ENCODE measurements at places on chromosomes 13 and 19. TPM values are rescaled to one million over a fixed set of nuclear protein-coding genes. Genes with fewer than 3 reads are reported as not detected.

DNA sequence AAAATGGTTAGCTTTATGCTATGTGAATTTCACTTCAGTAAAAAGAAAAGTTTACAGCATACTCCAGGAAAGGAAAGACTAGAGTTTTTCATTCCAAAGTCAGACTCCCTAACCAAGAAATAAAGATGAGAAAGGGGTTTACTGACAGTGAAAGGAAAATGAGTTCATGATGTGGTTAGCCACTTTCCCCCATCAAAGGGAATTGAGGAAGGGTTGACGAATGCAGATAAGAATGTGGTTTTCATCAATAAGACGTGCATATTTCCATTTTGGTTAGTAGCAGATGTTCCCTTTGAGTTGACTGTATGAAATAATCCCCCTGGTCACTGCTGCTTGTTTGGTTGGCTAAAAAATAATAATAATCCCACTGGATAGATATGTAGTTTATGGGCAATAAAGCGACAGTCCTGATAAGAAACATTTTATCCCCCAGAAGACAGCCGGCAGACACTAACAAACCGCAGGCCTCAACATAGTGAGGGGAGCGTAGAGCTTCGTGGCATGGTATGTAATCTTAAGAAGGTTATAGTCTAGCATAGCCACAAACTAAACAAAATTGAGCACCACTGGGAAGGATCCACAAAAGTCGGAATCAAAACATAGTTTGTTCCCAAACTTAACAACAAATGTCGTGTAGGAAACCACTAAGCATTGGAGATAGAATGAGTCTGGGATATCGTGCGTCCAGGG is 114.8 kb downstream of the COL4A2 start:
- DNase-seq: no peak

ELANE gene
- total RNA-seq: not detected

GRCh38 chr13:108676620-108677019 is 47.2 kb downstream of the MYO16 start:
- no peak for DNase-seq

GRCh38 chr13:30346789-30347167 is 39.4 kb upstream of the KATNAL1 start:
- no peak for DNase-seq

DNA sequence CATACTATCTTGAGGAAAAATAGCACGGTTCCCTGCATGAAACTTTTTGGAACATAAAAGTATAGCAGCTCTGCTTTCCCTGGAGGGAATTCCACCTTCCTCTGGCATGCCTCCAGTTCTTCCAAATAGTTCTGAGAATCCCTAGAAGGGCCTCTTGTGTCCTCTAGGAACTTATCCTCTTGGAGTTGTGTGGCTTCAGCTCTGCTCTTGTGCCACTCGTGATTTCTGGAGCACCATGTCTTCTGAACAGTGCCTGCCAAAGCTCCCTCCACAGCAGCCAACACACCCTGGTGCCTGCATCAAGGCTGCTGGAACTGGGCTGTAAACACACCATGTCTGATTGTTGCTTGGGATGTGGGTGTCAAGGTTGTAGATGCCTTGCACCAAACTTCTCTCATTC is 65.7 kb upstream of the FLT1 start:
- no peak for DNase-seq

GRCh38 chr13:82847595-82847994 is 1034.7 kb downstream of the SLITRK1 start:
- no peak for DNase-seq

GRCh38 chr13:109226631-109227030 is 559.8 kb downstream of the IRS2 start:
- no peak for DNase-seq

DNA sequence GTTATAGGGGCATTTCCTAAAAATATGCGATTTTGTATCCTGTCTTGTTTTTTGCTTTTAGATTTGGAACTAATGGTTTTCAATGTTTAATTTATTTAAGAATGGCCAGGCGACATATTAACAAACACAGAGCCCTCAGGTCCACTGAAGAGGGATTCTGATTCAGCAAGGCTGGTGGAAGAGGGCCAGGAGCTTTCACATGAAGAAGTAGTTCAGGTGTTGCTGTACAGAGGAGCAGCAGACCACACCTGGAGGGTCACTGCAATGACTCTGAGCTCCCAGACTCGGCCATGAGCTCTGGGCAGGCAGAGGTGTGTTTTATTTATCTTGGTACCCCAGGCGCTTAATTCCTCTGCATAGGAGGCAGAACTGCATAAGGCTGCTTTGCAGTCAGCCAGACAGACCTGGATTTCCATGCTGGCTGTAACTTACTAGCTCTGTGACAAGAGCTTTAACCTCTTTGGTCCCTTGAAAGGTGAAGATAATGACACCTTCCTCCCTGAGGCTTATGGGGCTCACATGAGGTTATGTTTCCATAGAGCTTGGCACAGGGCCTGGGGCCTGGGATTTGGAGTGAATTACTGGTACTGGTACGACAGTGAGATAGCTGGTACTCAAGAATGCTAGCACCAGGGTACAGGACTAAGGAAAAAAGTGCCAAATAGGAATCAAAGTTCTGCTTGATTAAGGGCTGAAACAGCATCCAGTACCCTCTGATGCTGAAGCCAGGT is 184.7 kb downstream of the OXGR1 start:
- DNase-seq: no peak

DNA sequence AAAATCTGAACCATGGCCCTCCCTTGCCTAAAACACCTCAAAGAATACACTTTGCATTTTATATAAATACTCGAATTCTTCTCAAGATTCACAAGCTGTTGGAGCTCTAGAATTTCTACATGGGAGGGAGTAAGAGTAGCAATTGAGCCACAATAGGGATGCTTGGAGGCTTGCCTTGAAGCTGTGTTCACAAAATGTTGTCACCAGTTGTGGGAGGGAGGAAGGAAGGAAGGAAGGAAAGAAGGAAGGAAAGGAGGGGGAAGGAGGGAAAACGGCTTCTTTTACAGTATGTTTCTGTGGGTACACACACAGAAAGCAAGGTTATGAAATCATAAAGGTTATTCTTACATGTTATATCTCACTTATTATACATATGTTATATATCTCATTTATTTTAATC is 128.6 kb upstream of the PEG3 start:
- no peak for DNase-seq

NCR1 gene
- 81.6 TPM for total RNA-seq

TRPM4 gene
- total RNA-seq: not detected

DNA sequence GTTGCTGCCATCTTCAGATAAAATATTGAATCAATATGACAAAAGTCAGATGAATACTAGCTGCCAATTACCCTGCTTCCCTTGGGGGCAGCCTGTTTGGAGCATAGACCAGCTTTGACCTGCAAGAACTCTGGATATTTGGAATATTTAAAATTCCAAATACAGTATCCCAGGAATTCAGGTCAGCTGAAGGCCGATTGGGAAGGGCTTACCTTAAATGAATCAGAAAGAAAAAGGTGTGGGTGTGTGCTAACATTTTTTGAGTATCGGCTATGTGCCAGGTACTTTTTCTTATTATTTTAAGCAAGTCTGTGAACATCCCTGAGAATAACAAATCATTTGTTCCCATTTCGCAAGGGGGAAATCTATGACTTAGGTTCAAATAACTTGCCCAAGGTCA is 1.8 kb upstream of the RUBCNL start:
- no peak for DNase-seq

DNA sequence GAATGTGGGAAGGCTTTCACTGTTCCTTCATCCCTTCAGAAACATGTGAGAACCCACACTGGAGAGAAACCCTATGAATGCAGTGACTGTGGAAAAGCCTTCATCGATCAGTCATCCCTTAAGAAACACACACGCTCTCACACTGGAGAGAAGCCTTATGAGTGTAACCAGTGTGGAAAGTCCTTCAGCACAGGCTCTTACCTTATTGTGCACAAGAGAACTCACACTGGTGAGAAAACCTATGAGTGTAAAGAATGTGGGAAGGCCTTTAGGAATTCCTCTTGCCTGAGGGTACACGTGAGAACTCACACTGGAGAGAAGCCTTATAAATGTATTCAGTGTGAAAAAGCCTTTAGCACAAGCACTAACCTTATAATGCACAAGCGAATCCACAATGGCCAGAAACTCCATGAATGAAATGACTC is 18.6 kb downstream of the ZNF177 start:
- DNase-seq: no peak

DNA sequence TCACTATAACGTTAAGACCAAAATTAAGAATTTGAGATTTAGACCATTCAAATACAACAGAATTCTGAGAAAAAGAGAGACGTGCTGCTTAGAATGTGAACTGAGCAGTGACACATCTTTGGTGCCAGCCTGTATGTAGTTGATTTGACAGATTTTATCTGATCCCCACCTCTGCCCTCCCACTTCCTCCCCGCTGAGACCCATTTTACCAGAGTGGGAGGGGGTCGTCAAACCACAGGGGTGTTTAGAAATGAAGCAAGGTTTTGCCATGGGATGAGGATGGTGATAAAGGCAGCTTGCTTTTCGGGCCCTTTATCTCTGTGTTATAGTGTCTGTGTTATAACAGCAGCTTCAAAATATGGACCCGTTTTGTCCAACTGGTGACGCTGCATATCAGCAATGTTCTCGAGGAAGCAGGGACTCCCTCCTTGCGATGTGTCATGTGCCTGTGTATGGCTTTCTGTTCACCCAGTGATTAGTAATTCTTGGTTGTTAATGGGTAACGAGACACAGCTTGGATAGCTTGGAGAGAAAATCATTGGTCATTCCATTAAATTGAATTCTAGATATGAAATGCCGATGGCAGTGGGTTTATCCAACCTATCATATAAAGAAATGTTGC is 125.0 kb downstream of the HS6ST3 start:
- no peak for DNase-seq

- DNase-seq: no peak
Measured at GRCh38 chr19:30785458-30786137, 413.4 kb downstream of the ZNF536 start.

TEX29 gene
- 0.59 TPM for total RNA-seq

GRCh38 chr13:49560270-49561061 is 24.9 kb downstream of the RCBTB1 start:
- no peak for DNase-seq

SIGLEC8 gene
- total RNA-seq: not detected

DNA sequence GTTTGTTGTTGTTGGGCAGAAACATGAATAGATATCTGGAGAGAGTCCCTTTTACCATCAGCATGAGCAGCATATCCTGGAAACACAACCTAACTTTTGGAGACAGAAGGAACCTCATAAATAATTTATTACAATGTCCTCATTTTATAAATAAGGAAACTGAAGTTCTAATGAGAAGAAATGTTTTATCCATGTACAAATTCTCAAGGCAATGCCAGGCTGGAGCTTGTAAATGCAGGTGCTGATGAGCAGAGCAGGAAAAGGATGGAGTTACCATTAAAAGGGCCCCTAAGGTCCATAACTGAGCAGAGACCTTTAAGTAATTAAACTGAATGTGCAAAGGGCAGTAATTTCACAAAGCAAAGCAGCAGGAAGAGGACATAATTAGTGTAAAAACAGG is 17.3 kb downstream of the LCP1 start:
- DNase-seq: no peak

DNA sequence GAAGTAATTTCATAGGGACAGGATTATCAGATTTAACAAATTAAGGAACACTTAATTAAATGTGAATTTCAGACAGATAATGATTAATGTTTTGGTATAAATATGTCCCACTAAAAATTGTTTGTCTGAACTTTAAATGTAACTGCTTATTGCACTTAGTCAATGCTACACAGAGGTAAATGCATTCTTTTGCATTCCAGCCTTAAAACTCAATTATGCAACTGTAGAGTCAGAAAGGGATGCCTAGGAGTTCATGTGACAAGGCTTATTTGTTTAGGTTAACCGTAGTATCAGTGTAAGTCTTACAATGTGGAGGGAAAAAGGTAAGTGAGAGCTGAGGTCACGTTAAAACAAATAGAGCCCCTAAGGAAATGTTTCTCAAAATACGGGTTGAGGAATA is 347.2 kb upstream of the ARGLU1 start:
- DNase-seq: no peak

GRCh38 chr13:77339408-77339807 is 12.5 kb upstream of the MYCBP2 start:
- DNase-seq: no peak

DNA sequence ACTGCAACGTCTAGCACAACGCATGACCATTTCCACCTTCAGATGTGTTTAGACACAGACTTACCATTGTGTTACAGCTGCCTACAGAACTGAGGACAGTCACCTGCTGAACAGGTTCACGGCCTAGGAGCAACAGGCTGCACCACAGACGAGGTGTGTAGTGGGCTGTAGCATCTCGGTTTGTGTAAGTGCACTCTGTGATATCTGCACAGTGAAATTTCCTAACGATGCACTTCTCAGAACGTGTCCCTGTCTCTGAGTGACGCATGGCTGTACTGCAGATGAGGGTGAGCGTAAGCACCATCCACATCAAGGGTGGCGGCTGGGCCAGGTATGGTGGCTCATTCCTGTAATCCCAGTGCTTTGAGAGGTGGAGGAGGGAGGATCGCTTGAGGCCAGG is 15.2 kb downstream of the DCUN1D2 start:
- DNase-seq: no peak

- DNase-seq: no peak
Measured at GRCh38 chr19:1370579-1371361, 12.9 kb upstream of the NDUFS7 start.

- DNase-seq: no peak
Measured at GRCh38 chr13:91594061-91594460, 195.6 kb downstream of the GPC5 start.

ITM2B gene
- total RNA-seq: 166 TPM

PLPP2 gene
- 0.05 TPM for total RNA-seq

DNA sequence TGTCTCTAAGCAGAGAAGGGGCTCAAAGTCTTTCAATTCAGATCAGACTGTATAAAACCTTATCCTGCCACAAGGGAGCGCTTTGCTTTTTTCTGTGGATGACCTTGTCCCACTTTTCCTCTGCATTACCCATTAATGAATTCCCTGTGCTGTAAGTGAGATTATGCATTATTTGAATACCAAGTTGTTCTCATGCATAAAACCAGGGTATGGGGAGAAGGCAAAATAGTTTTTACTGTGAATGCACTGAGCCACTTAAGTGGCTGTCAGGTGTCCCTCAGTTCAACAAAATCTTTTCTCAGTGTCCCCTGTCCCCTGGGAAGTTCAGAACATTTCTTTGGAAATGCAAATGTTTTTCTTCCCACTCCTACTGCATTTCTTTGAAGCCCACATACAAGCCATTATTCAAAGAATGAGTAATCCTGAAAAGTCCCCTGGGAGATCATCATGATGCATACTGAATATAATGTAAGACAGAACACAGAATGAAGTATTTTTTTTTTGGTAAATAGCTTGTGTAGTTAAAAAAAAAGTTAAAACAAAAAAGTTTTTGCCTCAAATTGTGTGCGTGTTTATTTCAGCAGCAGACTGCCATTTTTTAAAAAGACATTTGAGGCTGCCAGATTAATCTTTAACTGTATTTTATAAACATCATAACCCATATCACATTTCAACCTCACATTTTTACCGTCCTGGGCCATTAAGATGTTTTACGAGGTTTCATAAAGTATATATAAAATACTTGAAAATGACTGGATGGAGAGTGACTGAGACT is 506.7 kb upstream of the PCDH9 start:
- no peak for DNase-seq

GRCh38 chr19:32022731-32023563 is 322.5 kb upstream of the ZNF507 start:
- DNase-seq: no peak

- DNase-seq: no peak
Measured at GRCh38 chr19:7372810-7373209, 24.1 kb downstream of the ARHGEF18 start.

C19orf33 gene
- not detected for total RNA-seq

- no peak for DNase-seq
Measured at GRCh38 chr19:22472180-22472637, 50.1 kb upstream of the ZNF98 start.

ATP8A2 gene
- 0.14 TPM for total RNA-seq

CLDN10 gene
- not detected for total RNA-seq

PROZ gene
- total RNA-seq: not detected

- no peak for DNase-seq
Measured at GRCh38 chr19:46186101-46186716, 38.2 kb downstream of the IGFL2 start.

Data from natural killer cell treated with Interleukin-12 subunit alpha and Interleukin-12 subunit beta and Interleukin-15 and Interleukin-18, amount 100 ng/mL, for 72 hours (primary cell).